ENCODE measurements at places on chromosomes 12 and 14.

- DNase-seq = no peak
These were observed 11.0 kb downstream of the GPR135 start for GRCh38 chr14:59454139-59454538.

GRCh38 chr12:44771485-44772021, 104.6 kb downstream of the NELL2 start:
- no peak for DNase-seq

DNA sequence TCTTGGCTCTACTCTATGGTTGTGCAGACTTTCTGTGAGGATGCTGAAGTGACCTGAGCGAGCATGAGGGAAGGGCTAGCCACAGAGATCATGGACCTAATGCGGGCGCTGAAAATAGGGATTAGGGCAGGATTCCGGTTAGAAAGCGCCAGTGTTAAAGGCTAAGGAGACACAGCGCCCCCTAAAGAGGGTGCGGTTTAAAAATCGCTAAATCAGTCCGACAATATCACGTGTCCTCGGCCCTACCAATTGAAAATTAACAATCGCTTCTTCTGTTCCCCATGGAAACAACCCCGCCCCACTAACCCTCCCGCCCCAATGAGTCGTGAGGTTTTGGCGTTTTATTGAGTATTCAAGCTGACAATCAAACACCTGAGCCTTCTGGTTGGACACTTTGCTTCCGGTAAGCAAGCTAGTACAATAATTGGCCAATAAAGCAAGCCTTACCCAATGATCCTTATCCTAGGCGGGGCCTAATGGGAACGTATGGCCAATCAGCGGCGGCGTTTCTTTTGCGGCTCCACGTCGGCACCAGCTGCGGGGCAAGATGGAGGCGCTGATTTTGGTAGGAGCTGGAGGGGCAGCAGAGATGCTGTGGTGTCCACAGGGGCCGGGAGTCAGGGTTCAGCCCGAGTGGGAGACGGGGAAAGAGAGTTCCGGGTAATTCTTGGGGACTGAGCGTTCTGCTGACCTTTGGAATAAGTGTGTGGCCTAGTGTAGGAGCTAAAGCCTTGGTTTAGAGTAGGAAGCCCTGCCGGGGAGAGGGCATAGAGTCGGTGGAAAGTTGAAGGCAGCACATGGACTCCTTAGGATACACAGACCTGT, at the start of gene COPZ1:
TSS of gene COPZ1 (plus strand) at position 515 of the 825 bp plus-strand sequence. CDS start at position 548, 33 bp downstream.
- DNase-seq = peak; percentile 93

- no peak for DNase-seq
These were observed 229.6 kb upstream of the NOS1 start for GRCh38 chr12:117590999-117591398.

GRCh38 chr14:54652188-54652587, 85.3 kb downstream of the SAMD4A start:
- peak; percentile 2 for DNase-seq
